ENCODE measurements at places on chromosomes 2 and 18.

GRCh38 chr2:240033330-240033678 lies 3.1 kb upstream of the OR6B2 start:
- DNase-seq: no peak

DNA sequence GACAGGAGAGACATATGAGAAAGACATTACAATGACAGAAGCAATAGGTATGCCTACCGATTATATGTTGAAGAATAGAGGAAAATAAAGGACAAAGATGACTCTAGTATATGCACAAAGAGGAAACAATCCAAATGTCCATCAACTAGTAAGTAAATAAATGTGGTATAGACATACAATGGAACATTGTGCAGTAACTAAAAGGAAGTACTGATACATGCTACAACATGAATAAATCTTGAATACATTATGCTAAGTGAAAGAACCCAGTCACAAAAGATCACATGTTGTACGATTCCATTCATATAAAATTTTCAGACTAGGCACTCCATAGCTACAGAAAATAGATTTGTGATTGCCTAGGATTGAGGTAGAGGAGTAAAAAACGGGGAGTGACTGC lies 28.5 kb upstream of the PGAP1 start:
- DNase-seq: no peak

GRCh38 chr2:216119986-216120385 lies 10.8 kb downstream of the XRCC5 start:
- no peak for DNase-seq

GRCh38 chr2:56681659-56682396 lies 498.0 kb downstream of the CCDC85A start:
- DNase-seq: no peak

GRCh38 chr2:12730265-12730664 lies 13.5 kb downstream of the TRIB2 start:
- no peak for DNase-seq

- no peak for DNase-seq
Observed at GRCh38 chr2:18319987-18320386, 240.5 kb downstream of the RDH14 start.

DNA sequence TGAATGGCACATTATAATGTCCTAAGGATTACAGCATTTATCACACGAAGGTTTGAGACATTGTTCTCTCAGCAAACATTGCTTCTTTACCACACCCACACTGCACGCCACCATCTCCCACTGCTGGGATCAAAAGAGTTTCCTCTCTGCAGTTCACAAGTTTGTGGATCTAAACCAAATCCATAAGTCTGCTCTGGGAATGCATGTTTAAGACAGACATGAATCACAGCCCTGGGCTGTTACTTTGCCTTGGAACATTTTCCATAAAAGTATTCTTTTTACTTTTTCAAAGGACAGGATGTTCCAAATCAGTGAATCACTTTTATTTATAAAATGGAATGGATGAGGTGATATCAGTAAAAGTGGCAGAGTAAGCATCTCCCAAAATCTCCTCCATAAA lies 36.1 kb downstream of the STPG4 start:
- no peak for DNase-seq

- DNase-seq: no peak
Observed at GRCh38 chr2:205889114-205889513, 196.9 kb downstream of the INO80D start.
